Ureter (tissue), 1 donor: ENCODE measurements at places on chromosomes 13 and 19. TPM values are rescaled to one million over a fixed set of nuclear protein-coding genes. Genes with fewer than 3 reads are reported as not detected.
A peak's percentile ranks its signal among the peaks of the same experiment; 100 is the strongest.

DNA sequence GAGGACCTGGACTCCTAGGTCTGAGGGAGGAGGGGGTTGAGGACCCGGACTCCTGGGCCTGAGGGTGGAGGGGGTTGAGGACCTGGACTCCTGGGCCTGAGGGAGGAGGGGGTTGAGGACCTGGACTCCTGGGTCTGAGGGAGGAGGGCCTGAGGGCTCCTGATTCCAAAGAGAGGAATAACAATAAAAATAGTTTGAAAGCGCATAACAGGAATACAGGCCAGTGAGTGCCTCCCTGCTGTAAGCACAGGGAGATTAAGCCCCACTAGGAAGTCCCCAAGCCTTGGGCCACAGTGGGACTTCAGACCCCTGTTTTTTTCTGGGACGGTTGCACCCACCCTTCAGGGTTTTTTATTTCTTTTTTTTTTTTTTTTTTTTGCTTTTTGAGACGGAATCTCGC lies 1.2 kb upstream of the SBK2 start:
- no peak for DNase-seq

GRCh38 chr13:91111476-91112200 lies 235.8 kb upstream of the MIR17HG start:
- DNase-seq: no peak

DNA sequence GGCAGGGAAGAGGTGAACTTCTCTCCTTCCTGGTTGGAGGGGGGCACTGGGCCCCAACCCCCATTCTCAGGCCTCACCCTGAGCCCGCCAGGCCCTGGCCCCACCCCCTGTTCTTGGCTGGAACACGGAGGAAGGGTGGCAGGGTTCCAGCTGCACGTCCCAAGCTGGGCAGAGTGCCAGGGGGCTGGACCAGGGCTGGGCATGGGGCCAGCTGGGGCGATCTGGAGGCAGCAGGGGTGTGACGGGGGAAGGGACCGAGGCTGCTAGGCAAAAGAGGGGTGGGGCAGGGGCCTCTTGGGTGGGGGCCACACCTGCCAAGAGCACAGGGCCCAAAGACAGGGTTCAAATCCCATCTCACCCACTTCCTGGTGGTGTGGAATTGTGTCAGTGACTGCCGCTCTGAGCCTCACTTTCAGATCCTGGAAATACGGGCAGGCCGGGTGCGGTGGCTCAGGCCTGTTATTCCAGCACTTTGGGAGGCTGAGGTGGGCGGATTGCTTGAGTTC lies 2.2 kb downstream of the HIF3A start:
- DNase-seq: peak; percentile 98

- DNase-seq: peak; percentile 64
These were observed 159.5 kb downstream of the KDM4B start for GRCh38 chr19:5128251-5128935.

DNA sequence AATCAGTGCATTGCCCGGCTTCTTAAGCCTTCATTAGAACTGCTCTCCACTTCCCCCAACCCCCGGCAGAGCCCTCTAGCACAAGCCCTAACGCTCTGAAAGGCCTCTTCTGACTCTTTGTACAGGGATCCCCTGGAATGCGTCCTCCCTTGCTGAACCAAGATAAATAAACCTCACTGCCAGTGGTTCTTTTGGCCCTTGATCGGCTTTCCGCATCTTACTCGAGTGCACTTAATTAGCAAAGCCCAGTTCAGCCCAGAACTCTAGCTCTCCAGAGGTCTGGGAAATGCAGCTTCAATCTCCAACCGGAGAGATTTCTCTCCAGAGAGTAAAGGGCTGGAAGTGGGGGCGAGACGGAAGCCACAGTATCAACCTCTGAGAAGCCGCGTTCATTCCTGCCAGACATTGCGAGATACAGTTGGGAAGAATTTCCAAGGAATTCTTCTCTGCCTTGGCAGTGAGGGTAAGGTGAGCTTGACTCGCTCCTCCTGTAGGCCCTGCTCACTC lies 8.7 kb upstream of the ZNF444 start:
- DNase-seq: no peak

DNA sequence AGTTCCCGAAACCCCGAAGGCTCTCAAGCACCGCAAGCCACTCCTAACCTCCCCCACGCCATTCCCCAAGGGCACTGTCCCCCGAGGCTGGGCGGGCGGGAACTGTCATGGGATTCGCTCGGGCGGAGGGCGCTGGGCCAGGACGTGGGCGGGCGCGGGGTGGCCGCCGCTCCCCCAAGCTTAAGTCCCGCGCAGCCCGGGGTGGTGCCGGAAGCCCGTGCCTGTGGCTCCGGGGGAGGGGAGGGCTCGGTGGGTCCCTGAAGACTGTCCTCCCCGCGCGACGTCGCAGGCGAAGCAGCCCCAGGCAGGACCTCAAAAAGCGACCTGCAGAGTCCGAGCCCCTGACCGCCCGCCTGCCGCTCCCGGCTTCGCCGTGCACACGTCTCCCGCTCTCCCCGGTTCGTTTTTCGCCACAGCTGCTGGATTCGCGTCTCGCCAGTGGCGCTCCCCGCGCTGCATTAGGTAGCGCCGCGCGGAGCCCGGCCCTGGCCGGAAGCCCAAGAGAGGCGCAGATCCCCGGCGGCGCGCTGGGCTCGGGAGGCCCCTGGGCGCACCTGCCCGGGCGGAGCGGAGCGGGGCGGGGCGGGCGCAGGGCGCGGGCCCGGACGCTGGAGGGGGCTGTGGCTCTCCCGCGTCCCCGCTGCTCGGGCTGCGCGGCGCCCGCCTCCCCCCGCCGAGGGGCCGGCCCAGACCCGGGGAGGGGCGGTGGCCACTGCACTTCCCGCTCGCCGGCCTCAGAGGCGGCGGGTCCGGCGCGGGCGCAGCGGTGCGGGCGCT lies at the start of gene FARP1:
FARP1 (plus strand) TSS at position 715 of the 777 bp plus-strand sequence. CDS start 70,149 bp downstream, outside the sequence.
- peak; percentile 75 for DNase-seq

GRCh38 chr19:51002089-51002532 lies 707 bp upstream of the KLK8 start:
- no peak for DNase-seq

GRCh38 chr19:55369653-55370304 lies 484 bp downstream of the IL11 start:
- DNase-seq: no peak

DNA sequence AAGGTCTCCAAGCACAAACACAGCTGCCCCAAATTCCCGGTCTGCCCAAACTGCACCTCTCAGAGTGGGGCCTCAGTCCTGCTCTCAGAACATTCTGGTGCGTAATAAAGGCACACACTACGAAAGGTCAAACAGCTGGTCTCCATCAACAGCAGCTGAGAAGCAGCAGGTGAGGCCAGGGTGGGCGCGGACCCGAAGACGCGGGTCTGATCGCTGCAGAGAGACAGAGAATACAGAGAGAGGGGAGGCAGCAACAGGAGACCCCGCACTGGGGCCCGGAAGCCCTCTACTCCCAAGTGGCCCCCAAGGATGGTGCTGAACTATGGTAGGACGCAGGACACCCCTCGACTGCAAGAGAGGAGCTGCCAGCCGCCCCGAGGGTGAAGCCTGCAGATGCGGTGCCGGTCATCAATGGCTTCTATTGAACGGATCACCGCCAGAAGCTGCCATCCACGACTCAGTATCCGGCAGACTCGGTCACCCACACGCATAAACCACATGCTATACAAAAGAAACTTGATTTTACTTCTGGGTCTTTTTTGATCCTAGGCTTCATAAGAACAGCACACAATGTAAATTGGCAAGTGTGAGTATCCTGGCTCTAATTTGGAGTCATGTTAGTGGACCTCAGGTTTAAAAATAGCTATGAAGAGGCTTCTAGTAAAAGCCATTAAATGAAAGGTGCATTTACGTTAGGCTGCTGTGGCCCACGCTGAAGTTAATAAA lies 33.4 kb downstream of the STK24 start:
- no peak for DNase-seq

- no peak for DNase-seq
These were observed 1.8 kb downstream of the FREM2 start for GRCh38 chr13:38688674-38689073.

DNA sequence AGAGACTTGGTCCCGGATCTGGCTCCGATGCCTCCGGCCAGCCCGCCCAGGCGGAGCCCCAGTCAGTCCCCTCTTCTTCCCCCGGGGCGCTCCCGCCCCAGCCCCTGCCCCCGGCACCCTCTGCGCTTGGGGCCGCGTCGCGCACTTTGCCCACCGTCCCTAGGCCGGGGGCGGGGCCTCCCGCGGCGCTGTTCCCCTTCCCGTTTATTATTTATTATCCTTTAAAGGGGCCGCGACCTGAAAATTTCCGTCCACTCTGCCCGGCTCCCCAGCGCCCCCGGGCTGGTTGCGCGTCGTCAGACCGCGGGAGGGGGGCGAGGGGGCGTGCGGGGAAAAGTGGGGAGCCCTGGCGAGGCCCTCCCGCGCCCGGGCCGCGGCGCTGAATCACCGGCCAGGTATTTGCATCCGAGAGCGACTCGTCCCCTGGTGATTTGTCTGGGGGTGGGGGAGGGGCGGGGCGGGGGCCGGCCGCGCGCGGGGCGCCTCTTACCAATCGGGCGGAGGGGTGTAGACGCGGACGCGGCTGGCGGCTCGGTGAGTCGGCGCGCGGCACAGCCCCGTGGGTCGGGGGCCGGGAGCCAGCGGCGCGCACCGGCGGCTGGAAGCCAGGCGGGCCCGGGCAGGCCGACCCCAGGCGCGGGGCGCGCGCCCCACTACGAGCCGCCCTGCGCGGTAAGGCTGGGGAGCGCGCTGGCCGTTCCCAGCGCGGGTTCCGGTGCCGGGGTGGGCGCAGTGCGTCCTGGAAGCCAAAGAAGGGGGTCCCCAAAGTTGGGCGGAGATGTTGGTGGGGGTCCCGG lies at the start of gene ARID3A:
ARID3A (plus strand) TSS at position 510 of the 797 bp plus-strand sequence. CDS start 3,494 bp downstream, outside the sequence.
- DNase-seq: peak; percentile 82

- DNase-seq: no peak
These were observed 78.5 kb downstream of the TUBA3C start for GRCh38 chr13:19103140-19103539.

DNA sequence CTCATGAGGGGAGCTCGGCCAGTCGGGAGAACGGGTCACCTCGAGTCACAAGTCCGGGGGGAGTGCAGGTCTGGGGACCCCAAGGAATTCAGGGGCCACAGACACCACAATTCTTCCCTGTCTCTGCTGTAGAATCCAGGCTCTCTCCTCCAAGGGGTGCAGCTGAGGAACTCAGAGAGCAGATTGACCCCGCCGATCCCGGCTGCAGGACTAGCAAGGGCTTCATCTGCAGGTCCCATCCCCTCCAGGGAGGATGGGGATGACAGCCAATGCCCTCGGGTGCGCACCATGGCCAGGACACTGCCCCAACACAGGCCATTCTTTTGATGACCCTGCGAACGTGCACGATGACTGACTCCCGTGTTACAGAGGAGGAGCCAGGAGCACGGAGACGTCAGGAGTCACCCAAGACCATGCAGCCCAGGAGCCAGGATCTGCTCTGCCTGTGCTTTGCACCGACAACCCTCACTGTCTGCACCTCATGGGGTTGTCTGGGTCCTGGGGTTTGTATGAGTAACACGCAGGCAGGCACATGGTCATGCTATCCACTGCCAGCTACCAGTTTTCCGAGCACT lies 48.5 kb upstream of the TUBGCP3 start:
- DNase-seq: no peak

DNA sequence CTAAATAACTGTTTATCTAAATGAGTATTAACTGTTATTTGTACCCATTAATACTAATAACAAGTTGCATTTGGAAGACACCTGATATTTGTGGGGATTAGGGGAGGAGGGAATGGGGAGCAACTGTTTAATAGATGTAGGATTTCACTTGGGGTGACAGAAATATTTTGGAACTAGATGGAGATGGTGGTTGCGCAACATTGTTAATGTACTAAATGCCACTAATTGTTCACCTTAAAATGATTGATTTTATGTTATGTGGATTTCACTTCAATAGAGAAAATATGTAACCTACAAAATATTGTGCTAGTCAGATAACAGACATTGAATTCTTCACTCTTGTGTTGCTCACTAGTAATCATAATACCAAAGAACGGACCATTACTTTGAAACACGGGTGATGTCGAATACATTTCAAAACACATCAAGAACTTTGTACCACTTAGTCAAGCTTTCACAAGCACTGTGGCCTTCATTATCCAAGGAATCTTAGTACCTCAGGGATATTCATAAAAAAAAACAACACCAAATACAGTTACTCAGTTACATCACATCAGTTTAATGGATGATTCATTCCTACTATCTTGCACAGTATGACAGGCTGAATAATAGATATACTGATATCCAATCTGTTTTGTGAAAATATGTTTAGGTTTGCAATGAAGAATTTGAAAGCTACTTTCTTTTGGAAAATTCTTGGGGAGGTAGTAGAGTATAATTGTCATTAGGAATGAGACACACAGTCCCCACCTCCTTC lies 721.8 kb downstream of the PCDH9 start:
- no peak for DNase-seq

GRCh38 chr13:93140912-93141311 lies 85.7 kb upstream of the GPC6 start:
- DNase-seq: no peak

GRCh38 chr13:99966064-99966805 lies 5.3 kb downstream of the ZIC5 start:
- DNase-seq: no peak

- peak; percentile 82 for DNase-seq
These were observed 9.3 kb downstream of the HOOK2 start for GRCh38 chr19:12766051-12766521.

- DNase-seq: no peak
These were observed 66.7 kb downstream of the RFC3 start for GRCh38 chr13:33884531-33885220.

DNA sequence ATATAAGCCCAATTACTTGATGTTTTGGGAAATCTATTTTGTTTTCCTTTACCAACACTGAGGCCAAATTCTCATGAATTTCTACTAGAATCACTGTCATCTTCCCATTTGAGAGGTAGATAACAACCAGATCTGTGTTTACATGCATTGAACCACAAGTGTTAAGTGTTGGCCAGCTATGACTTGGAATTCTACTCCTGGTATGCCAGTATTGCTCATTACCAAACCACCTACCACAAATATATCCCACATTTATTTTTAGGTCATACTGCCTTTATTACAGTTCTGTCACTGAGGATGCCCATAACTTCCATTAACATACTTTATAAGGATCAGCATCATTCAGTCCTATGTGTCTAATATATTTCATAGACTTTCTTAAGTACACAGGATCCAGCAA lies 328.9 kb downstream of the DIAPH3 start:
- no peak for DNase-seq

- DNase-seq: no peak
These were observed 5.5 kb downstream of the SACS start for GRCh38 chr13:23427881-23428528.

The PALM3 gene
- total RNA-seq: 24.1 TPM

The SKA3 gene
- total RNA-seq: 0.60 TPM

The KLK3 gene
- total RNA-seq: not detected

The ZNF536 gene
- total RNA-seq: 15.8 TPM

The CKM gene
- 2.8 TPM for total RNA-seq

The PSG3 gene
- total RNA-seq: not detected
